RKO (cell line): ENCODE measurements at places on chromosomes 2 and 18.

DNA sequence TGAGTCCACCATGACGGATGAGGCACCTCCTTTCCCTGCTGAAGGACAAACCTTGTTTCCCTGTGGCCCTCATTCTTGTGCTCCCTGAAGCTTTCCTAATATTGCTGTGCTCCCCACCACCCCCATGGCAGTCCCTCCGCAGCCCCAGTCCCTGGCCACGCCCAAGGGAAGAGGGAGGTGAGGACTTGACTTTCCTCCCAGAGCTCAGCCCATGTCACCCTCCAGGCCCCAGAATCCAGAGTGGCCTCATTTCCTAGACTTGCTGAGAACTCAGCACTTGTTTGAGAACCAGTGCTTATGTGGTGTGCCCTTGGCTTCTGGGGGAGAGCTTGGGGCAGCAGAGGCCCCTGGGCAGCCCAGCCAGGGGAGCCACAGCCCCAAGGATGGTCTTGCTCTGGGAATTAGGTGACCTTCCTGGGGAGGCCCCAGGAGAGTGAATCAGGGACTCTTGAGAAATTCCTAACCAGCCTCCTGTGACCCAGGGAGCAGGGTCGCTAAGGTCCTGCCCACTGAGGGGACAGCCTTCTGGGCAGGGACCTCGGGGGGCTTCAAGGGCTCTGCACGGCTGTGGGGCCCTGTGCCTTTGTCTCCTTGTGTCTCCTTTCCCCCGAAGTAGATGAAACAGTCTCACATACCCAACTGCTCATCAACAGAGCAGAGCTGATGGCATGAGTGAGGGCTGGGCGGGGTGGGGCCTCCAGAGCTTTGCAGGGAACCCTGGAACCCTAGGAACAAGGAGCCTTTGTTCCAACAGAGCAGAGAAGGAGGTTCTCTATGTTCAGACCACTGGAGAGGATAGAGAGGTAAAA is 27.9 kb downstream of the PSD4 start:
- no peak for DNase-seq

GRCh38 chr2:134582547-134582899 is 136.3 kb downstream of the TMEM163 start:
- no peak for DNase-seq

GRCh38 chr2:189641590-189641989 is 19.7 kb upstream of the ASNSD1 start:
- no peak for DNase-seq

DNA sequence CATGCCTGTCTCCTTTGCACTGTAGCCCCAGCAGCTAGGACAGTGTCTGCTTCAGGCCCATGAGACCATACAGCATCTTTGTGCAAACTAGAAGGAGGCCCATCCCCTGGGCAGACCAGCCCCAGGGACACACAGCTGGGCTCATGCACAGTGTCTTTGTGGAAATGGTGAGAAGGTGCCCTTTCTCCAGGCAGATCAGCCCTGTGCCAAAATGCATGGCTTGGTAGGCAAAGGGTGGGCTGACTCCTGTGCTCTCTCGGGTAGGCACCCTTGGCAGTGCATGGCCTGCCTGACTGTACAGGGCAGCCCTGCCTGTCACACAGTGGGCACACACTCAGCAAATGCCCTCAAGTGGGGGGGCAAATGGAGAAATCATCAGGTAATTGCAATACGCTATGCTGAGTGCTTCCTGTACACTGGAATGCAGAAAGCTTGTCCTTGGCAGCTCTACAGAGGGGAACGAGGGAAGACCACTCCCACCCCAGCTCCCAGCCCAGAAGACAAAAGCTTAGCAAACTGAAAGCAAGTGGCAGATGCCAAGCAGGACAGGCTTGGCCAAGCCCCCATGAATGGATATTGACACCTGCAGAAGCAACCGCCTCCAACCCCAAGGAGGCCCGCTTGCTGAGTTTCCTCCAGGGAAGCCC is 21.6 kb downstream of the TNS1 start:
- no peak for DNase-seq

DNA sequence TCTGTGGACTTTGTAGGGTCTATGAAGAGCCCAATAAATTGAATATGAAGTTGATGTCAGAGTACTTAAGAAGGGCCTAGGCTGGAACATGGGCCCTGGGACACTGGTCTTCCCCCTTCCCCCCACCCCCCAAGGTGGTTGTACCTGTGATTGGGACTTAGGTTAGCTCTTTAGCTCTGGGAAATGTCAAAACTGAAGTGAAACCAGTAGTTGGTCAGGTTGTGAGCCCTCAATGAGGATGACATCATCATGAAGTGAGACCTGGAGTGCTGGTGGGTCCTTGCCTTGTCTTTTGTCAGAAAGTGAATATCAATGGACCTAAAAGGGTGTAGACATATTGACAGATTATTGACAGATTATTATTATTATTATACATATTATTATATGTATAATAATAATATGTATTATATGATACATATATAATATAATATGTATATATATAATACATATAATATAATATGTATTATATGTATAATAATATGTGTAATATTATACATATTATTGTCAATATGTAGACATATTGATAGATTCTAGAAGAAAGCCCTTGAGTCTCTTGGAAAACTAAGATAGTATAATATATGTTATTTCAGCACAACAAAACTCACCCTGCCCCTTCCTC is 5.4 kb downstream of the MARS2 start:
- no peak for DNase-seq

DNA sequence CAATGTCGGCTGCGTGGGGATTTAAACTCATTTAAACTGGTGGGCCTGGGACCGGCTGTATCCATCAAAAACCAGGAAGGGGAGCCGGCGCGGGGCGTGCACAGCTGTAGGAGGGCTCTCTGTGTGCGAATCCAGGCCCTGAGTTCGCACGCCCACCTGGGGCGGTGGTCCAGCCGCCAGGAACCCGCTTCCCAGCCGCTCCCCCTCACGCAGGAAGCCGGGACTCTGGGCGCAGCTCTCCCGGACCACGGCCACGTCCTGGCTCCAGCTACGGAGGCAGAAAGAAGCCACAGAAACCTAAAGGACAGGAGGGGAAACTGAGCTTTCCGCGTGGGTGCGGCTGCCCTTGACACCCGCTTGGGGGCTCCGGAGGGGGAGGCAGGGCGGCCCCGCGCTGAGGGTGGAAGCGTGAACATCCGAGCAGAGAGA is 80.6 kb downstream of the GFPT1 start:
- no peak for DNase-seq

- no peak for DNase-seq
Measured at GRCh38 chr2:15788830-15789229, 151.5 kb upstream of the MYCN start.

GRCh38 chr18:79643054-79643984 is 36.3 kb upstream of the CTDP1 start:
- DNase-seq = no peak

GRCh38 chr2:218577482-218578220 is 9.0 kb downstream of the CNOT9 start:
- DNase-seq = no peak

DNA sequence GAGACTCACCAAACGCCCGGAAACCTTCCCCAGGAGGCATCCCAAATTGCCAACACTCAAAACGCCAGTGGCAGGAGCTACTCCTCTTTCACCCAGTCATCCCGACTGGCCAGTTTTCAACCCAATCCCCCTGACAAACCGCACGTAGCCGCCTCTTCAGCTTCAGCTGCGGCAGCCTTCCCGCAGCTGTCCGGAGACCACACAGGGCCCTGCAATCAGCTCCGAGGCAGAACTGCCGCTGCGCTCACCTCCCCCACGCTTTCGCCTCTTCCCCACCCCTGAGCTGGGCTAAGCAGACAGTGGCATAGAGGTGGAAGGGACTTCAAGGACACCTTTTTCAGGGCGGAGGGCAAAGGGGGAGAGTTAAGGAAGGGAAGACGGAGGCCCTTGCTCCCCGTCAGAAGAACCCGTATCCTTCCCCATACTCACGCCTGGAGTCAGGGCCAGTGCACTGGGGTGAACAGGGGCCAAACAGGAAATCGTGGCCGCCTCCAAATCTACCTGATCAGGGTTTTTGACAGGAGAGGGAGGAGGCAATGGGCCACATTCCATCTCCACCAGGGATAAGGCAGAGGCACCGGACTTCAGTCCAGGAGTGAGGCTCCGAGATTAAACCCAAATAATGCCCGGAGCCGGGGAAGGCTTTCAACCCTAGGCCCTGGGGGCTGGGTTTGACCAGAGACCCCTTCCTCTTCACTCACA is 16.9 kb downstream of the CYP26B1 start:
- no peak for DNase-seq

DNA sequence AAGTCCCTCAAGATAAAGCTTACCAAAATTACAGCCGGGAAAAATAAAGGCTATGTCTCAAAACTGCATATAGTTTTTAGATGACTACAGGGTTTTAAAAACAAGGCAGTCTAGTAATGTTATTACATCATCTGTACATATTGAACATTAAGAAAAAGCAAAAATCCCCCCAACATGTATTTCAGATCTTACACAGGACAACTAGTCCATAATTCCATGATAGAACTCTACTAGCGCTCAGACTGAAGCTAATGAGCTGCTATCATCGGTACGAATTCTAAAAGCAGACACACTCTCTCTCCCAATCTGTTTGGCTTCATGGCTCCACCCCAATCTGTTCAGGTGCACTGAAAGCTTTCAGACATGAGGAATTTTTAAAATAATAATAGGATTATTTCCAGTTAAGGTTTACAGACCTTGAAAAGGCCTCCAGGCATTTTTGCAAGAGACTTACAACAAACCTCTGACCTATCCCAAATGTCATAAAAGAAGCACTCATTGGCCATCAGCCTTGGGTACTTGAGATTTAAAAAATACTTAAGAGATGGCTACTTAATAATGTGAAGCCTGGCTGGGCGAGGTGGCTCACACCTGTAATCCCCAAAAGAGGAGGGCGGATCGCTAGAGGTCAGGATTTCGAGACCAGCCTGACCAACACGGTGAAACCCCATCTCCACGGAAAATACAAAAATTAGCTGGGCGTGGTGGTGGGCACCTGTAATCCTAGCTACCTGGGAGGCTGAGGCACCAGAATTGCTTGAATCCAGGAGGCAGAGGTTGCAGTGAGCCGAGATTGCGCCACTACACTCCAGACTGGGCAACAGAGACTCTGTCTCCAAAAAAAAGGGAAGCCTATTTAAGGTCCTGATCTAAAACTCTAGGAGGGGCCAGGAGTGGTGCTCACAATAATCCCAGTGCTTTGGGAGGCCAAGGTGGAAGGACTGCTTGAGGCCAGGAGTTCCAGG is 2.0 kb downstream of the NPC1 start:
- DNase-seq = no peak

GRCh38 chr18:23134780-23135549 is at the start of gene CABLES1:
Gene CABLES1 (plus strand): TSS chr18:23135485. CDS start chr18:23135763, 278 bp downstream.
- DNase-seq = peak; percentile 58

- no peak for DNase-seq
Measured at GRCh38 chr2:206482123-206482522, 38.8 kb downstream of the ADAM23 start.

DNA sequence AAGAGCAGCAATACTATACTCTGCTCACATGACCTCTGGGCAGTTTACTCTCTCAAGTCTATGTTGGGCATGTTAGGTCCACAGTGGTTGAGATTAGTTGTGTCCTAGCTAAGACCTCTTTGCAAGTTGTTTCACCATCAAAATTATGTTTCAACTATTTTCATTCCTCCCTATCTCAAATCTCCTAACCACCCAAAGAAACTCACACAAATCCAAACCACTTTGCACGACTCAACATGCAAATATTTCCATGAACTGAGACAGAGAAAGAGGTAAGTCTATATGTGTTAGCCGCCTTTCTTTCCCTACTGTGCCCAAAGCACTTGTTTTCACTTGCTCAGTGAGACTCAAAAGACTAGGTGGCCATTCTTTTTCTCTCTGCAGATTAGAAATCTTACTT is 546.8 kb downstream of the TNS1 start:
- no peak for DNase-seq

DNA sequence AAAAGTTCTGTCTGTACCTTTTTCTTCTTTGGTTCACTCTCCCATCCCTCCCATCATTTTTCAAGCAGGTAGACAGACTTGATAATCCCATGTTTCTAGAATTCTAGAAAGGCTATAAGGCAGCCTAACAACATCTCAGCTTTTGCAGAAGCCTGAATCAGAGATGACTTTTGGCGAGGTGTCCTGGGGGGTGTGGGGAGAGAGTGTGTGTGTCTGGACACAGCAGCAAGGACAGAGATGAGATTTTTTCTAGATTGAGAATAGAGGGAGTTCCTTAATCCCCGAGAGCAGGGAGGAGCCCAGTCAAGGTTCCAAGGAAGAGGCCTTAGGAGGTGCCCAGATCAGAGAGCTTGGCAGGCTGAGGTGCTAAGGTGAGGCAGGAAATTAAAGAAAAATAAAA is 22.0 kb upstream of the LAPTM4A start:
- no peak for DNase-seq

DNA sequence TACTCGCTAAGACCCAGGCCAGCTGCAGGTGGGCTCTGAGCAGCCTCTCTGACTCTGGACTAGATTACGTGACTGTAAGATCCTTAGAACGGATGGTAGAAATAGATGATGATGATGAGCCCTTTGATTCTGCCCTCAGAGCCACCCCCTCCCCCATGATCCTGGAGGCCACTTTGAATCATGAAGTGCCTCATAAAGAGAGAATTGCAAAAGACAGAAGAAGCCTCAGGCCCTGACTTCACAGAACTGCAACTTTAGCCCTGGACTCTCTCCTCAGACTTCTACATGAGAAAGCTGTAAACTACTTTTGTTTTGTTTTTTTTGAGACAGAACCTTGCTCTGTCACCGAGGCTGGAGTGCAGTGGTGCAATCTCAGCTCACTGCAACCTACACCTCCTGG is 15.4 kb upstream of the TET3 start:
- no peak for DNase-seq

DNA sequence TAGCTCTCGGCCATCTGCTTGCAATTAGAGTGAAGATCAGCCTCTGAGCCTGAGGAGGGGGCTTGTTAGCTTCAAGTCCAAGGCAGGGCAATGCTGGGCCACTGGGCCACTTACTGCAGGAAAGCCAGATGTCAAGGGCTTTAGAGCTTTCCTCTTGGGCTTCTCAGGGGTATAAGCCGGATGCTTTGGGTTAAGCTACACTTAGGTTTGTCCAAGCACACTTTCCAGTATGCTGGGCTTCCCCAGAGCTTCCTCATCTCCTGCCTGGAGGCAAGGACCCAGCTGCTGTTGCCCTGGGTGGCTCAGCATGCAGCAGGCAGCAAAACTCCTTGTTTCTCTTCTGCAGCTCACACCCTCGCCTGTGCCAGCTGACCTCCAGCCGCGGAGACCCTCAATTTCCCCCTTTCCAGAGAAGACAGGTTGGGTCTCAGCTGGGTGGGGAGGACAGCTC is 29.0 kb upstream of the ATOH8 start:
- no peak for DNase-seq

- DNase-seq = peak; percentile 48
Measured at GRCh38 chr2:54665436-54665856, 58.0 kb upstream of the EML6 start.

GRCh38 chr2:182018218-182018617 is 32.6 kb downstream of the PPP1R1C start:
- no peak for DNase-seq

GRCh38 chr2:104638859-104639202 is 215.1 kb upstream of the POU3F3 start:
- DNase-seq = no peak

- no peak for DNase-seq
Measured at GRCh38 chr2:522776-523175, 154.4 kb downstream of the TMEM18 start.

GRCh38 chr2:16650287-16651249 is 15.1 kb downstream of the CYRIA start:
- DNase-seq = peak; percentile 45
